ENCODE measurements at places on chromosomes 3 and 15.

GRCh38 chr3:31550452-31551251 is 17.9 kb downstream of the STT3B start:
- no peak for DNase-seq

- DNase-seq: no peak
Measured at GRCh38 chr3:54042259-54042823, 80.0 kb upstream of the CACNA2D3 start.

- DNase-seq: no peak
Measured at GRCh38 chr3:79490165-79491028, 277.4 kb downstream of the ROBO1 start.

- DNase-seq: no peak
Measured at GRCh38 chr15:65833501-65834205, 35.6 kb upstream of the RAB11A start.

GRCh38 chr3:71926616-71927015 is 141.7 kb upstream of the PROK2 start:
- no peak for DNase-seq

- no peak for DNase-seq
Measured at GRCh38 chr3:191008074-191008473, 145.6 kb upstream of the GMNC start.

GRCh38 chr3:137972396-137972795 is 37.6 kb upstream of the CLDN18 start:
- no peak for DNase-seq

DNA sequence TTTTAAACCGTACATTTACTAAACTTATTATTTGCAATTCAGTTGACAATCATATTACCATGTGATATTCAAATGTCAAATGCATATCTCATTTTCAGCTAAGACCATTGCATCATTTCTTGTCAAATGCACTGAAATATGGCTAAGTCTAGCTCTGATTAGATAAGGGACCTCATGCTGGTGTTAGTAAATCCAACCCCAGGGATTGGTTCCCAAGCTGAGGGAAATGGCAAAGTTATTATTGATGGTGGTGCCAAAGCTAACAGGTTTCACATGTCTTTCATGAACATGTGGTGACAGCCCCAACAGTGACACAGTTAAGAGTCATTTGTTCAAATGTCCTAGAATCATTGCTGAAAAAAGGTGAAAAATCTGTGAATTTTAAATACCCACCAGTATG is 641.1 kb downstream of the MECOM start:
- no peak for DNase-seq

DNA sequence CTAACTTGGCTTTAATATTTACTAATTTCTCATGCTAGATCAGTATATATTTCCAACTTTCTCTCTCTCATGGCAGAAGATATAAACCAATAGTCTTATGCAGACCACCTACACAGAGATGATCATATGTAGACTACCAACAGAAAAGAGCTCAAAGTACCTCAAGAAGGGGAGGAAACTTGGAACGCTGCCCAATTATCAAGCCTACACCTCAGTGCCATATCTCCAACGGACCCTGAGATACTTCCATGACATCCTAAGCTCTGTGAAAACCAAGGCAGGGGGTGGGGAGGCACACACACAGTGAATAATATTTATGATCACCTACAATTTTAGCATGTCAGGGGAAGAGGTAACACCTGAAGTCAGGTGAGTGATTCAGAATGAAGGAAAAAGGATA is 100.6 kb downstream of the STAG1 start:
- no peak for DNase-seq

DNA sequence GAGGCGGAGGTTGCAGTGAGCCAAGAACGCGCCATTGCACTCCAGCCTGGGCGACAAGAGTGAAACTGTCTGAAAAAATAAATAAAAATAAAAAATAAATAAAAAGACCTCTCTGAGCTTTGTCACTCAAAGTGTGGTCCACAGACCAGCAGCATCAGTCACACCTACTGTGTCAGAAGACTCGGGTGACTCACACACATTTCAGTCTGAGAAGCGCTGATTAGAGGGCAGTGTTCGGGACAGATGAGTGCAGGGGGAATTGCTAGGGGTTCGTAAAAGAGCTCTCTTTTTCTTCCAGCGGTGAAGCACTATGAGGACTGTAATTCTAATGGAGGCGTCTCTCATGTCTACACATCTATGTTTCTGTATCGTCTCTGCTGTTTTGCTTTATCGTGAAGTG is 5.7 kb downstream of the PODXL2 start:
- no peak for DNase-seq

DNA sequence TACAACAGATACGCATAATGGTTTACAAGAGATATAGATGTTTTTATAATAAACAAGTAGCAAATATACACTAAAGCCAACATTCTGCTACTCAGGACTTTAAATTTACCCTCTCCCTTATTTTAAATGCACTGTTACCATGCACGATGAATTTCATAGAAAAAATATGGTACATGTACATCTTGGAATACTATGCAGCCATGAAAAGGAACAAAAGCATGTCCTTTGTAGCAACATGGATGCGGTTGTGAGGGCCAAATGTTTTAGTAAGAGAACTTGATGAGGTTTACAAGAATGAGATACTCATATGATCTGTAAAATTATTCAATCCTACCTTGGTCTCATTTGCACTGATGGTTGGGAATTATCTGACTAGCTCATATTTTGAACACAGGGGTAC is 769.3 kb downstream of the VGLL3 start:
- DNase-seq: no peak

DNA sequence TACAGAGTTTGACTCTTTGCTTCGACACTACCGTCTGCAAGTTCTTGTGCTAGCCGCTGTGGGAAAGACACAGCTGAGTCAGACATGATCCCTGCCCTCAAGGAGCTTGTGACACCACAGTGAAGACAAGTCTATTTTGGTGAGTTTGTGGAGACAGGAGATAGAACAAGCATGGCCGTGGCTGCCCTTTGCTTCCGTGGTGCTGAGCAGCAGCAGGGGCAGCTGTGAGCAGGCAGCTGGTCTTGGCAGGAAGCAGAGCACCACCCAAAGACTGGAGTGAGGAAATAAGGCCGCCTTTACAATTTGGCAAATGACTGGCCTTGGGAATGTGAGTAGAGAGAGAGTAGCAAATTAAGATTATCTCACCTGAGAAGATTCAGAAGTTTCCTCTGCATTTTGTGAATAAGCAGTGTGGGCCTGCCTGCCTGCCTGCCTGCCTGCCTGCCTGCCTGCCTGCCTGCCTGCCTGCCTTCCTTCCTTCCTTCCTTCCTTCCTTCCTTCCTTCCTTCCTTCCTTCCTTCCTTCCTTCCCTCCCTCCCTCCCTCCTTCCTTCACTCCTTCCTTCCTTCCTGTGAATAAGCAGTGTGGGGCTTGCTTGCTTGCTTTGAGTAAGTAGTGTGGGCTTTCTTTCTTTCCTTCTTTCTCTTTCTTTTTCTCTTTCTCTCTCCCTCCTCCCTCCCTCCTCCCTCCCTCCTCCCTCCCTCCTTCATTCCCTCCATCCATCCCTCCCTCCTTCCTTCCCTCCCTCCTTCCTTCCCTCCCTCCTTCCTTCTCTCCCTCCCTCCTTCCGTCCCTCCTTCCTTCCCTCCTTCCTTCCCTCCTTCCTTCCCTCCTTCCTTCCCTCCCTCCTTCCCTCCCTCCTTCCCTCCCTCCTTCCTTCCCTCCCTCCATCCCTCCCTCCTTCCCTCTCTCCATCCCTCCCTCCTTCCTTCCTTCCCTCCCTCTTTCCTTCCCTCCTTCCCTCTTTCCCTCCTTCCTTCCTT is 1.6 kb upstream of the GCNT3 start:
- DNase-seq: no peak

DNA sequence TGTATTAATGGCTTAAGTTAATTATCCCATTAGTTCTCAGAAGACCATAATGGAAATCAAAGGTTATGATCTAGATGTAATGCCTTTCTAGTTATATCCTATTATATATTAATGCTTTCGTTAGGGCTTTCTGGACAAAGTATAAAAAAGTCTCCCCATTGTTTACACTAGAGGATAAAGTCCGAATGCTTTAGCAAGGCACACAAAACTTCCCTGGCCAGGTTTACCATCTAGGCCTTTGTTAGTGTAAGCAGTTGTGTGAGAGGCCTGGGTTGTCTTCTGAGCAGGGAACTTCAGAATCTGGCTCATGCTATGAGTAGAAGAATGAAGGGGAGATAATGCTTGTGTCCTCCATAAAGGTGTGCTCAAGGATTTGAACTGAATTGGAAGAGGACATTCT is 106.3 kb upstream of the MEIS2 start:
- no peak for DNase-seq

DNA sequence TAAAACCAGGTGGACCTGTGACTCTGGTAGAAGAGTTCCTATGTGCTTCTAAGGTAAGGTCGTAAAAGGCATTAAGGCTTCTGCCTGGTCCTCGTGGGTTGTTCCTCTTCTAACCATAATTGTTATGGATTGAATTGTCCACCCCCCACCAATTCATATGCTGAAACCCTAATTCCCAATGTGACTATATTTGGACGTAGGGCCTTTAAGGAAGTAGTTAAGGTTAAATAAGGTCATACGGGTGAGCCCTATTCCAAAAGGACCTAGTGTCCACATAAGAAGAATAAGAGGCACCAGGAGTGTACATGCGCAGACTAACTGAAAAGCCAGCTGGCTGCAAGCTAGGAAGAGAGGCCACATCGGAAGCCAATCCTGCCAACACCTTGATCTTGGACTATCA is 1.9 kb downstream of the ADPGK start:
- no peak for DNase-seq

- DNase-seq: no peak
Measured at GRCh38 chr15:74391582-74392450, 24.4 kb upstream of the CYP11A1 start.

GRCh38 chr3:116165641-116166040 is 279.6 kb downstream of the LSAMP start:
- DNase-seq: no peak

DNA sequence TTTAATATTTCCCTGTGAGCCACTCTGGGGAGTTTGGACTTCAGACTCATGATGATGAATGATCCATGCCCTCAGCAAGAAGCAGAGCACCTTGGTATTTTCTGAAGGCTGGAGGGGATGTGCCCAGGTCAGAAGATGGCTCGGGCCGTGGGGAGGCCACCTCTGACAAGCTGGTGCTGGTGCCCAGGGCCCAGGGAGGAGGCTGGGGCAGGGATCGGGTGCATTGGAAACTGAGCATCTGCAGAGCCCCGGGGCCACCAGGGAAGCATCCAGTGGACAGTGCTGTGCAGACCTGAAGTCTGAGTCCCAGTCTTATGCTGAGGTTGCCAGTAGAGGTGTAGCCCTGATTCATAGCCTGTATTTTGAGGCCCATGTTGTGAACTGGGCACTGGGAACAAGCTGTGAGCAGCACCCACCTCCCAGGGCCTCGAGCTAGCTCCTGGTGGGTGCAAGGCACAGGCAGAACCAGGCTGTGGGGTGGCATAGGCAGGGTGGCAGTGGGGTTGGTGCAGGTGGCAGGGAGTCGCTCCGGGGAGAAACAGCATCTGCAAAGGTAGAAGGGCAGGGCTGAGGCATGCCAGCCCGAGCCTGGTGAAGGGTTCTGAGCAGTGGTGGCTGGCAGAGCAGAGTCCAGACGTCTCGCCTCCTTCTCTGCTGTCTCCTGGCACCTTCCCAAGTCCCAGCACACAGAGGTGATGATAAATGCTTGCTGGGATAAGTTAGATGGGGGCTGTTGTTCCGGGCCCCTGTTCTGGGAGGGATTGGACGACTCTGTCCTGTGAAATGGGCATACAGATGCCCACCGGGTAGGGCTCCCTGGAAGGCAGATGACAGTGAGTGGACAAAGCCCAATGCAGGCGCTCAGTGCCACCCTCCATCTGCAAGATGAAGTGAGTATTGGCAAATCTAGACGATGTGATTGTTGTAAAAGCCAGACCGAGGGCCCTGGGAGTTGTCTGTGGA is 10.6 kb downstream of the DNAJB8 start:
- no peak for DNase-seq

DNA sequence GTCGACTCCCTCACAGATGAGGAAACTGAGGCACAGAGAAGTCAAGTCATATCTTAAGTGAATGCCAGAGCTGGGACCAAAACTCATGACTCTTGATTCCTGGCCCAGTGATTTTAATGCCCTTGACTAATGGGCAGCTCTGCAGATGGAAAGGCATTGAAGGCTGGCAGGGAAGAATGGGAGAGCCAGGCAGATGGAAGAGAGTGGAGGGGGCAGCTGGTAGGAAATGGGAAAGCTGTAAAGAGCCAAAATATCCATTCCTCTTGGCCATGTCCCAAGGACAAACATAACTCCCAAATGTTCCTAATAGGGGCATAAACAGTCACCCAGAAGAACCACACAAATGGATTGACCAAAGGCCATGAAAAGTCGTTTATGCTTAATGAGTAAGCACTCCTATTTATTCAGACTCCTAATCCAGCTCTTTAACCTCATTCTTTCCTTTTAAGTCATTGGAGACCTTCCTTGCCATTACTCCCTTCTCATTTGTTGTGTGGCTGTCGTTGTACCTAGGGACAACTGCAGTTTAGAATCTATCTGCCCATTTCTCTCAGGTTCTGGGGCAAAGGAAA is 330.5 kb upstream of the ROPN1 start:
- no peak for DNase-seq

GRCh38 chr15:25863111-25863967 is at the start of gene ATP10A:
TSS of gene ATP10A (minus strand) at chr15:25863327. CDS start at chr15:25863096, 231 bp downstream.
- DNase-seq: no peak

DNA sequence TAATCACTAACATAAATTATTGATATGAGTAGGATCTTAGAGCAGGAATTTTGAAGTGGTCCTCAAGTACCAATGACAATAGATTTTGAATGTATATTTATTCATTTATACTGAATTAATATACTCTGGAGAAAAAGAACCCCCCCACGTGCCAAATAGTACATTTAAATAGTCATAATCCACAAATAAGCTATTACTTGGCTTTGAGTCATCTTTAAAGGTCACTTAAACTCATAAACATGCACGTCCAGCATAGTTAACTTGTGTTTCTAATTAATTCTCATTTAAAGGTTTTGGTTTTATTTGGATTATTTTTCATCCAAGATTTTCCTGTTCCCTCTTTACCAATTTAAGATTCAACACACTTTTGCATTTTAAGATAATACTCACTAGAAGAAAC is 35.1 kb downstream of the FGF7 start:
- no peak for DNase-seq

- DNase-seq: no peak
Measured at GRCh38 chr15:74780523-74781430, 1.1 kb upstream of the CSK start.

GRCh38 chr3:53707222-53707621 is 139.0 kb downstream of the CHDH start:
- no peak for DNase-seq

- no peak for DNase-seq
Measured at GRCh38 chr3:123105201-123106189, 38.7 kb downstream of the PDIA5 start.

DNA sequence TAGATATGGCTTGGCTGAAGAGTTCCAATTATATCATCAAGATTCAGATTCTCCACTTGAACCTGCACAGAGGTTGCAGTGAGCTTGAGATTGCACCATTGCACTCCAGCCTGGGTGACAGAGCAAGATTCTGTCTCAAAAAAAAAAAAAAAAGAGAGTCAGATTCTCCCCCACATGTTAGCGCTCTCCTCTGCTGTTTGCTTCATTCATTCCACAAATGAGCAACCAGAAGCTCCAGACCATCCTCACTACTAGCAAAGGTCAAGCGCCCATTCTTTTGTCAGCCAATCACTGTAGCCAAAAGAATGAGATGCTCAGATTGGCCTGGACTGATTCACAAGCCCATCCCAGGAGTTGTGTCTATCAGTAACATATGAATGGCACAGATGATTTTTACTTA is 28.4 kb upstream of the TCF12 start:
- no peak for DNase-seq

- DNase-seq: no peak
Measured at GRCh38 chr3:97658668-97659285, 105.8 kb upstream of the ARL6 start.

- DNase-seq: no peak
Measured at GRCh38 chr3:65701516-65701915, 337.2 kb downstream of the MAGI1 start.
